Motor neuron (in vitro differentiated cells): ENCODE measurements at places on chromosomes 13 and 19. TPM values are rescaled to one million over a fixed set of nuclear protein-coding genes. Genes with fewer than 3 reads are reported as not detected.

Gene MIA
- not detected in 2 replicates for total RNA-seq

Gene CGB2
- total RNA-seq: not detected in 2 replicates

Gene NCR1
- total RNA-seq: 0.54 TPM in 1 of 2 replicates, not detected in the other

Gene TNPO2
- 118 and 122 TPM in 2 replicates for total RNA-seq

Gene NKPD1
- 0.64 and 0.73 TPM in 2 replicates for total RNA-seq

Gene TEX29
- total RNA-seq: 0.42 and 0.59 TPM in 2 replicates

Gene GIPC3
- total RNA-seq: 0.27 and 0.31 TPM in 2 replicates

Gene ADPRHL1
- total RNA-seq: 2.5 and 3.3 TPM in 2 replicates

Gene STARD13
- 1.7 and 2.5 TPM in 2 replicates for total RNA-seq

Gene SLITRK6
- 1.1 and 2.6 TPM in 2 replicates for total RNA-seq

Gene CBY2
- not detected in 2 replicates for total RNA-seq

Gene GAS6
- 37.8 and 50.6 TPM in 2 replicates for total RNA-seq

Gene FLT3
- 0.11 TPM in 1 of 2 replicates, not detected in the other for total RNA-seq

Gene DIRAS1
- 1.5 and 2.6 TPM in 2 replicates for total RNA-seq

Gene IL11
- 1.7 and 2.1 TPM in 2 replicates for total RNA-seq

Gene SYCN
- not detected in 2 replicates for total RNA-seq

Gene MATK
- 1.8 and 3.6 TPM in 2 replicates for total RNA-seq

Gene PSG1
- total RNA-seq: 0.26 and 0.37 TPM in 2 replicates

Gene CYP4F8
- 1.1 and 1.9 TPM in 2 replicates for total RNA-seq

Gene GPC5
- not detected in 2 replicates for total RNA-seq

Gene PGLYRP2
- 0.23 and 0.59 TPM in 2 replicates for total RNA-seq

Gene RGS9BP
- total RNA-seq: 0.38 and 0.41 TPM in 2 replicates

Gene CEACAM7
- not detected in 2 replicates for total RNA-seq

Gene ZNF823
- total RNA-seq: 11.1 and 12.7 TPM in 2 replicates

Gene IL12RB1
- total RNA-seq: not detected in 2 replicates

Gene PSG6
- 0.38 TPM in 1 of 2 replicates, not detected in the other for total RNA-seq

Gene CGB7
- 0.22 and 1.4 TPM in 2 replicates for total RNA-seq

Gene ZNF561
- 39.5 and 56.1 TPM in 2 replicates for total RNA-seq

Gene ZNF208
- 0.23 and 0.45 TPM in 2 replicates for total RNA-seq

Gene ADAMTSL5
- total RNA-seq: 1.5 and 2.1 TPM in 2 replicates

Gene NAPSA
- 0.66 and 0.97 TPM in 2 replicates for total RNA-seq

Gene ASPDH
- not detected in 2 replicates for total RNA-seq

Gene CAPN12
- total RNA-seq: 0.11 and 0.38 TPM in 2 replicates

Gene NUP62
- 26.3 and 29.1 TPM in 2 replicates for total RNA-seq

Gene ZNF177
- 12.6 and 17.1 TPM in 2 replicates for total RNA-seq

Gene KLK15
- not detected in 2 replicates for total RNA-seq

Gene ZNF493
- total RNA-seq: 17.7 and 27.6 TPM in 2 replicates

Gene COL4A2
- 379 and 520 TPM in 2 replicates for total RNA-seq

Gene POP4
- total RNA-seq: 51.0 and 61.7 TPM in 2 replicates
